Suppressor macrophage treated with lipopolysaccharide for 4 hours (primary cell): ENCODE measurements at places on chromosomes 12 and 14.

DNA sequence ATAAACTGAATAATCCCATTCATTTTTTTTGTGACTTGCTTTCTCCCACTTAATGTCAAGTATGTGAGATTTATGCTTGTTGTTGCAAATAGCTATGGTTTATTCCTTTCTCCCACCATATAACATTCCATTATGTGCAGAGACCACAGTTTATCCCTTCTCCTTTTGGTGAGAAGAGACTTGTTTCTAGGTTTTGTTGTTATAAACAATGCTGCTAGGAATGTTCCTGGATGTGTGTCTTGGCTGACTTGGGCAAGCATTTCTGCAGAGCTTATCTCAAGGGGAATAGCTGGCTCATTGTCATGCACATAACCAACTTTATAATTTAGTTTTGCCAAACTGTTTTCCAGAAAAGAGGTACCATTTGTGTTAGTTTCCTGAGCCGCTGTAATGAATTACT, 47.6 kb upstream of the PPP1CC start:
- no peak for DNase-seq

- no peak for DNase-seq
These were observed 2.2 kb downstream of the ENO2 start for GRCh38 chr12:6916426-6917200.

GRCh38 chr12:42985506-42985905, 396.0 kb upstream of the PRICKLE1 start:
- DNase-seq: no peak

DNA sequence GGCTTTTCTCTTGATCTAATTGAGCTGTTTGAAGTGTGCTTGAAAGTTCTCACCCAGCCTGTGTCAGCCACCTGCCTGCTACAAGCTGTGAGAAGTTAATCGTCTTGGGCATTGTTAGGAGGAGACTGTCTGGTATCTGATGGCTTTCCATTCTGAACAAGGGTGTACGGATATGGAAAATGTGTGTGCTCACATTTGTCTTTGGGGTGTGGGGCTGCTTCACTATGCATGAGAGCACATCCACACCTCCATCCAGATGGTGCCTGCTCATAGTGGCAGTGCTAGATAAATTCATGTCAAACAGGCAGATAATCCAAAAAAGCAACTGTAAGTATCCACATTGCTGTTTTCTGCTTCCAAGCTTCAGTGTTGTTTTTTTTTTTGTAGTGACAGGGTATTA, 462.2 kb downstream of the DIO2 start:
- DNase-seq: no peak

- DNase-seq: no peak
These were observed 121.9 kb upstream of the SLC38A2 start for GRCh38 chr12:46494424-46494823.

- DNase-seq: no peak
These were observed 55.2 kb downstream of the SLC25A21 start for GRCh38 chr14:37116933-37117849.

DNA sequence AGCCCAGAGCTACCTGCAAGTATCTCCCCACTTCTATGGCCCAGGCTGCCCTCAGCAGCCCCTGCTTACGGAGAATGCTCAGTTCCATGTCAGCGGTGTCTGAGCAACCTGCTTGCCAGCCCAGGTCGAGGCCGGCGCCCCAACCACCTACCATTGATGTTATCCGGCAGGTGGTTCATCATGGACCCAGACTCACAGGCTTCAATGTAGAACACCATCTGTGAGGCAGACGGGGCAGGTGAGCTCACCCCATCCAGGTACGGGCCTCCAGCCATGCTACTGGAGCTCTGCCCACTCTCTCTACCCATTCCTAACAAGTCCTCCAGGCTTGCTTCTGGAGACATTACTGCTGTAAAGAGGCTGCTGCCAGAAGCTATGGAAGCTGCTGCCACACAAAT, 35.8 kb downstream of the LGMN start:
- DNase-seq: no peak

DNA sequence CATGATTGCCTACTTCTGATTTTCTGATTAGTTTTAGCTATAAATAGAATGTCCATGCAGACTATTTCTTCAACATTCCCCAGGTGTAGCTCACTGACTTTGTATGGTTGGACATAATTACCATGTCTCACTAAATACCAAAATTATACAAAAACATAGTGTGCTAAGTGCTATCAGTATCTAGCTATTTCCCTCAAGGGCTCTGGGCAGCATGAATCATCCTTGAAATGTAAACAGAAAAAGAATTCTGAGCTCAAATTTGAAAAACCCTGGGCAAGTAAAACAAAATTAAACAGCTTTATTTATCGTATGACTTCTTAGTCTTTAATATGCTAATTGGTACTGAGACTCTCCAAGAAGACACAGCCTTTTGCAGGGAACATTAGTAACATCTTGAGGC, 82.9 kb downstream of the SPATA7 start:
- no peak for DNase-seq

DNA sequence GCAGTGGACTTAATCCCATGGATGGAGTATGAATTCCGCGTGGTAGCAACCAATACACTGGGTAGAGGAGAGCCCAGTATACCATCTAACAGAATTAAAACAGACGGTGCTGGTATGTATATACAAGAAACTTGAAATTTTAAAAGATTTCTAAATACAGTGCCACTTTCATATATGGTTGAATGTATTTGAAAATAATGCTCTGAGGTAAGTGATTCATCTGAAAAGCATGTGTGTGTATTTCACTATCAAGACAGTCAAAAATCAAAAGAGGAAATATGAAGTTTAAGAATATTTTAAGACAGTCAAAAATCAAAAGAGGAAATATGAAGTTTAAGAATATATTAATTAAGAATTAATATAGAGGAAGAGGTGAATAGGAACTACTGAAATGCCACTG, 195.0 kb upstream of the PDZRN4 start:
- DNase-seq: no peak

DNA sequence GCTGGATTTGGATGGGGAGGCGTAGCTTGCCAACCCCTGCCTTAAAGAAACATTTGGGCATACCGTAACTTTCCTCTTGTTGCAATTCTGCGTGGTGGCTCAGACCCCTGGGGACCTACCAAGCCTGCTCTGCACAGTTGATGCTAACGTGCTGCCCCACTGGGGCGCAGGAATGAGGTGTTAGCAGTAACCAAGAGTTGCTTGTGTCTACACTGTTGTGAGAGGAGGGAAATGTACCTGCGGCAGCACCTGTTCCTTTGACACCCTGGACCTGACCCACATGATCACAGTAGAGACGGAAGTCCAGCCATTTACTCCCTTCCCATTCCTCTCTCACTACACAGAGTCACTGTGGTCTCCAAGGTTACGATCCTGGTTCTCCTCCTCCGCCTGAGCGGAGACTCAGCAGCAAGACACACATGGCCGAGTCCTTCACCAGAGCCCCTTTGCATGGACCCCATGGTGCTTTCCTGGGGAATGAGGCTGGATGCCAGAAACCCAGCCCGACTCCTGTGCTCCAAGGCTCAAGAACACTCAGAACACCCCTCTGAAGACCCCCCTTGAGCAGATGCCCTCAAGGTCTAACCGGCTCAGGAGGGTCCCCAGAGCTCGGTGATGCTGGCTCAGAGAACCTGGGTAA, 84.8 kb downstream of the FBXL14 start:
- no peak for DNase-seq

- no peak for DNase-seq
These were observed 159.5 kb downstream of the ETV6 start for GRCh38 chr12:11808931-11809330.

- DNase-seq: no peak
These were observed 166.4 kb upstream of the FKBP4 start for GRCh38 chr12:2628401-2628800.

- DNase-seq: no peak
These were observed 61.8 kb downstream of the PPFIBP1 start for GRCh38 chr12:27585739-27586265.

DNA sequence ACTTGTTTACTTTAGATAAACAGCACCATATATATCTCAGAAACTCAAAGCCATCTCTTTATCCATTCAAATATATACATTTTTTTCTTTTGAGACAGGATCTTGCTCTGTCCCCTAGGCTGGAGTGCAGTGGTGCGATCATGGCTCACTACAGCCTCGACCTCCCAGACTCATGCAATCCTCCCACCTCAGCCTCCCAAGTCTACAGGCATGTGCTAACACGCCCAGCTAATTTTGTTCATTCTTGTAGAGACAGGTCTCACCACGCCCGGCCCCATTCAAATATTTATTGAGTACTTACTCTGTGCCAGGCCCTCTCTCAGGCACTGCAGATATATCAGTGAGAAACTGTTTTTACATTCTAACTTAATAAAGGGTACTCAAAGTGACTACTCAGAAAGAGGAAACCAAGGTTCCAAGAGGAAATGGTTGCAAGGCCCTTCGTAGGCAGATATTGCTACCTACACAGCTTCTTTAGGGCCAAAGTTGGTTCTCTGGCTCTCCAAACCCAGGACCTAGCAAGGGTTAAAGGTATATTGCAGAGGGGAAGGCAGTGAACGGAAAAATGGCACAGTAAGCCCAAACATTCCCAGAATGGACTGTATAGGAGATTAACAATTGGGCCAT, 2.9 kb downstream of the ATXN3 start:
- no peak for DNase-seq

DNA sequence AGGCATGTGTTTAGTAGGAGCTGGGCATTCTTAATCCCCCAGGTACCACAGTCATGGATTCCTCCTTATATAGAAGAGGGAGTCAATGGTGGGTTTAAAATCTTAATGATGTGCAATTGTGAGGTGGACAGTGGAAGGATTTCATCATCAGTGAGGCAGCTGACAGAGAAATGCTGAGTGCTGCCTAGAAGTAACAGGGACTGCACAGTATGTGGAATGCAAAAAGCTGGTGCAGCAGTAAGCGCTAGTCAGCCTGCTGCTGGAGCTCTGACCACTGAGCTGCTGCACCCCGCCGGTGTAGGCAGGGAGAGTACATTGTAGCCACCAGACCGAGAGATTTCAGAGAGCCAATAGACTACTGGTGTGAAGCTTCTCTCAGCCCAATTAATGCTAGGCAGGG, 80.5 kb upstream of the DACT1 start:
- no peak for DNase-seq

- DNase-seq: peak; percentile 56
These were observed 4.3 kb downstream of the GPR132 start for GRCh38 chr14:105060751-105061427.

DNA sequence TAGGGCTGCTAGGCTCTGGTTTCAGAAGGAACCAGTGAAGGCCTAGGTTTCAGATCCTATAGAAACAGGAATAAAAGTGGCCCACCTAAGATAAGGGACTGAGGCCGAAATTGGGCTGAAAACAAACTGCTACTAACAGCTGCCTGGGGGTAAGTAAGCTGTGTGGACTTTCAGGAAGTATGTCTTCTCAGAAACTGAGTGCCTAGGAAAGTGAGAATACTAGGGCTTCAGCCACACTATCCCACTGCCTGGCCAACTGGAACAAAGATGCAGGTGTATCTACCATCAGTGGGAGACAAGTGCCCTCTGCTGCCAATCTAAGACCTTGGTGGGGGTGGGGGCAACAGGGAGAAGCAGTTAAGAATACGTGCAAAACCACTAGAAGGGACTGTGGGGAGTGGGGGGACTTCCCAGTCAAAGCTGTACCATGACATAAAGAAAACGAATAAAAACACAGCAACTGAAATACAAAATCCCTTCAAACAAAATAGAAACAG, 82.5 kb downstream of the MED13L start:
- no peak for DNase-seq
